Spinal cord (tissue), 10 donors: ENCODE measurements at places on chromosomes 12 and 14. TPM values are rescaled to one million over a fixed set of nuclear protein-coding genes. Genes with fewer than 3 reads are reported as not detected.

POU6F1 gene
- 8.8 TPM for total RNA-seq

KRT2 gene
- total RNA-seq, result not detected

DNAH10 gene
- 4.5 TPM for total RNA-seq

FAM222A gene
- total RNA-seq, result 7.3 TPM

SHMT2 gene
- 61.8 TPM for total RNA-seq
